ENCODE measurements at places on chromosomes 7 and 10.

- DNase-seq = no peak
These were observed 39.6 kb upstream of the IKZF1 start for GRCh38 chr7:50264908-50265307.

DNA sequence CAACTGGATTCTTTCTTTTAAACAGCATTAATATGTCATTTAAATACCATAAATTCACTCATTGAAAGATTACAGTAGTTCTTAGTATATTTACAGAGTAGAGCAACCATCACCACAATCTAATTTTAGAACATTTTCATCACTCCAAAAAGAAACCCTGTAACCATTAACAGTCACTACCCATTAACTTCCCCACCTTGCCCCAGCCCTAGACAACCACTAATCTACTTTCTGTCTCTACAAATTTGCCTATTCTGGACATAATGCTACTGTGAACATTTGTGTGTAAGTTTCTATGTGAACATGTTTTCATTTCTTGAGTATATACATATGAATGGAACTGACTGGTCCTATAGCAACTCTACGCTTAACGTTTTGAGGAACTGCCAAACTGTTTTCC, 42.4 kb downstream of the P4HA1 start:
- no peak for DNase-seq

- DNase-seq = no peak
These were observed 85.1 kb downstream of the FAM204A start for GRCh38 chr10:118256825-118257570.

DNA sequence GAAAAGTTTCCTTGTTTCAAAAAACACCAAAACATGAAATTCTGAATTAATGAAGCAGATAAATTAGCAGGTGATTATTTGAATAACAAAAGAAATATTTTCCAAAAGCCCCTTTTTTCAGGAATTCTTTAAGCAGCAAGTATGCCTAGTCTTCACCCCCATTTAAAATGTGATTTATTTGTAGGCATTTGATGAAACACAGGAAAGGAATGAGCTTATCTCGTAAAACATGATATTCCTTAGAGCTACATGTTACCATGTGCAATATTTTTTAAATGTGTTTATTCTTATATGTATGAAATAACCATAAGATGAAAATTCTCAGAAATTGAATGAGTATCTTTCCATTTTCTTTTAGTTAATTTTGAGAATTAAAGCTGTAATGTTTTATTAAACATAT, 106.1 kb downstream of the CHN2 start:
- no peak for DNase-seq

- no peak for DNase-seq
These were observed 37.1 kb downstream of the RBAK start for GRCh38 chr7:5082806-5083205.

- no peak for DNase-seq
These were observed 49.1 kb upstream of the STEAP1B start for GRCh38 chr7:22549051-22549450.

GRCh38 chr7:15257689-15258088, 304.1 kb downstream of the AGMO start:
- no peak for DNase-seq

- DNase-seq = no peak
These were observed 22.9 kb upstream of the LARP4B start for GRCh38 chr10:954396-954795.

DNA sequence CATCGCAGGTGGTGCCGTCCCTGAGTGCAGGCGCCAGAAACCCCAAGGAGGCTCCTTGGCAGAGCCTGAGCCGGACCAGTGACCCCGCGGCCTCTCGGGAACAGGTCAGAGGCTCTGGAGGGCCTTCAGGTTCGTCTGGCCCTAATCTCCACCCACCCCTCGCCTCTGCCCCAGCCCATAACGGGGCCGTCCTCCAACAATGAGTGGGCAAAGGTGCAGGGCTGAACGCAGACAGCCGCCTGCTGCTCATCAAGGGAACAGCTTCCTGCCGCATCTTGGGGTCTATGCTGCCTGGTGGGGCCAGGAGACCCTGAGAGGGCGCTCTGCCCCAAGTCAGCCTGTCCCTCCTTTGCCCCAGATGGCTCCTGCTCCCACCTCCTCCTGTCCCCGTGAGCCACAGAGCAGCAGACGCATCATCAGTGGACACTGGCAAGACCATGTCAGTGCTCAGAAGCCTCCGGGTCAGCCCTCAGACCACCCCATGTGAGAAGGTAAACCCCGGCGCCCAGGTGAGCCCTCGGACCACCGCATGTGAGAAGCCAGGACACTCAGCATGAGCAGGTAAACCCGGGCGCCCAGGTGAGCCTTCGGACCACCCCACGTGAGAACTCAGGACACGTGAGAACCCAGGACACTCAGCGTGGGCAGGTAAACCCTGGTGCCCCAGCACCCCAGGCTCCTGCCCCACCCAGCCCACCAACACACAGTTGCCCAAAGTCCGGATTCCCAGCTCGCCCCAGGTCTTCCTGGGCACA, 142.0 kb downstream of the PTPRN2 start:
- no peak for DNase-seq

DNA sequence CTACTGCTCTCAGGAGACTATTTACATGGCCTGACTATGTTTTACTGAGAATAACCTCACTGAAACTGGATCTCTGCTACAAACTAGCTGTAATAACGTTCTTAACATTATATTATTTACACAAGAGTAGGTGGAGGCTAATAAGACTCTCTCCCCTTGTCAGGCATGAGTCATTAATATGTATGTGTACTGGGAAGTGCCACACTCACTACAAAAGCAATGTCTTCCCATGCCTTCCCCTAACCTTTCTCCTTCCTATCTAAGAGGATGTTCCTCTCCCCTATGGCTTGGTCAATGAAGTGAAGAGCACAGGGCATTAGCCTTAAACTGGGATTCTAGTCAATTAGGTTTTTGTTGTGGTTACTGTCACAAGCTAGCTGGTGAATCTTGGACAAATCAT, 147.9 kb downstream of the DGKB start:
- DNase-seq = peak; percentile 70

GRCh38 chr7:82012453-82012852, 242.6 kb upstream of the HGF start:
- DNase-seq = no peak

GRCh38 chr7:136053689-136054485, 76.7 kb upstream of the MTPN start:
- no peak for DNase-seq
